ENCODE measurements at places on chromosomes 16 and 17. TPM values are rescaled to one million over a fixed set of nuclear protein-coding genes. Genes with fewer than 3 reads are reported as not detected.

DNA sequence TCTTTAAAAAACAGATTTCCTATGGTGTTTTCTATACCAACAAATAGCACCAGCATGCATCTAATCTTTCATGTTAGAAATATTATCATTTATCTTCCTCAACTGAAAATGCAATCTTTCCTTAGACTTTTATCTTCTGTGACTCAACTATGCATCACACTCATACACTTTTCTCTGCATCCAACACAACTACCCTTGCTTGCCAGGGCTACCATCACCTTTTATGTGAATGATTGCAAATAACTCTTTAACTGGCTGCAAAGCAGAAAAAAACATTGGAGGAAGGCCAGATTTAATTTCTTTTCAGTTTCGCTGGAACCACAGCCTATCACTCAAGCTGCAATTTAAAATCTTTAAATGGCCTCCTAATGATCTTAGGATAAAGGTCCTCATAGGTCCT lies 212.9 kb downstream of the CDH8 start:
- DNase-seq: no peak

GRCh38 chr16:27304881-27305745 lies 8.7 kb upstream of the IL4R start:
- no peak for DNase-seq

- no peak for DNase-seq
These were observed 114.9 kb downstream of the IRF8 start for GRCh38 chr16:86013867-86014266.

GRCh38 chr16:88289561-88289960 lies 93.2 kb upstream of the ZNF469 start:
- DNase-seq: no peak

CHD9NB gene
- 0.26 TPM for total RNA-seq

Measured in natural killer cell (primary cell).